ENCODE measurements at places on chromosomes 1 and 21.

DNA sequence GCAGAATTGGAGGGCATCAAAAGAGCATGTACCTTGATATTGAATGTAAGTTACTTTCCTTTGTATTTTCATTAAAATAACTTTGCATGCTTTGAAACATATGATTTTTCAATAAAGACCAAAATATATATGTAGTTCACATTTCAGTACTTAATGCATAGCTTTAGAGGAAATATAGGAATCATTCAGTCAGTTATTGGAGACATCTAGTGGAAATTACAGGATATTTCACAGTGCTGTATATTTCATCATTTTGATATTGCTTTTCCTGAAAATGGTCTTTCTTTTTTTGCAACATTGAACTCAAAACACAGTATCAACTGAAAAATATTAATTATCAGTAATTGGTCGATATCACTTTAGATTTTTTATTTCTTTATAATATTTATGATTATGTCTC lies 375.8 kb downstream of the NCAM2 start:
- DNase-seq = no peak

DNA sequence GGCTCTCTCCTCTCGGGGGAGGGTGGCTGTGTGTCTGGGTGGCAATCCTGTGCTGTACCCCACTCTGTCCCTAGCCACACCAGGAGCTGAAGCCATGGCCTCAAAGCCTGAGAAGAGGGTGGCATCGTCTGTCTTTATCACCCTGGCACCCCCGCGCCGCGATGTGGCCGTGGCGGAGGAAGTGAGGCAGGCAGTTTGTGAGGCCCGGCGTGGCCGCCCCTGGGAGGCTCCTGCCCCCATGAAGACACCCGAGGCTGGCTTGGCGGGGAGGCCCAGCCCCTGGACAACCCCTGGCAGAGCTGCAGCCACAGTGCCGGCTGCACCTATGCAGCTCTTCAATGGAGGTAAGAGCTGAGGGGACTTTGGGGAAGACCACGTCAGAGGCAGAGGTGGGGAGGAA lies 6.3 kb downstream of the FBLIM1 start:
- no peak for DNase-seq

- DNase-seq = no peak
Observed at GRCh38 chr1:51966559-51966958, 23.9 kb downstream of the RAB3B start.

DNA sequence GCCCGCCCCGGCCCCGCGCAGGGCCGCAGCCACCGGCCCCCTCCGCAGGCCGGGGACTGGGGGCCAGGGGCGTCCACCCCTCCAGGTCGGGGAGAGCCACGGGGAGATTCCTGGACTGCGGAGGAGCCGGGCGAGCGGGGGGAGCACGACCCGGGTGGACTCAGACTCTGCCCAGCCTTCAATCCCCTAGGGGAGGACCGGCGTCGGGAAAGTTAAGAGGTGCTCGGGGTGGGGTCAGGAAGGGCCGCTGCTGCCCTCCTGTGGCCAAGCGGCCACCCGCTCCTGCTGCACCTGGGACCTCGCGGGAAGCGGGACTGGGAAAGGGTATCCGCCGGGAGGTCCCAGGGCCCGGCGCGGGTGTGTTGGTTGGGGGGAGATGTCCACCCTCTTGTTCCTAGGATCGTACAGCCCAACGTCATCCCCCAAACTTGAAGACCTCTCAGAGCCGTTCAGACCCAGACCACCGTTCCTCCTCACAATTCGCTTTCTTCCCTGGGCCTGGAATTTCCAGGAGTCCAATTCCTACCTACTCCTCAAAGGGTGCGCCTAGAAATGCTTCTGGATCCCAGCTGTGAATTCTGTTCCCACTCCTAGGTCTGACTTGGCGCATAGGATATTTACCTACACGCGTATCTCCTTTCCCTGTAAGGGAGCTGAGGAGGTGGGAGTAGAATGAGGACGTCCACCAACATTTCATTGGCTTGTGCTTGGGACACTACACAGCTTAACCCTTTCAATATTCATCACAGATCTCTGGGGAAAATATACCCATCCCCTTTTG lies 484 bp upstream of the RHOC start:
- DNase-seq = peak; percentile 47

- no peak for DNase-seq
Observed at GRCh38 chr1:30702823-30703222, 20.6 kb downstream of the MATN1 start.

- no peak for DNase-seq
Observed at GRCh38 chr1:29758781-29759499, 522.6 kb downstream of the PTPRU start.

- no peak for DNase-seq
Observed at GRCh38 chr21:41865002-41865777, 14.0 kb downstream of the PRDM15 start.

GRCh38 chr1:200090252-200091159 lies 63.0 kb downstream of the NR5A2 start:
- no peak for DNase-seq

- DNase-seq = no peak
Observed at GRCh38 chr1:94316836-94317789, 79.7 kb upstream of the ARHGAP29 start.

GRCh38 chr1:199132006-199132405 lies 493.2 kb downstream of the PTPRC start:
- DNase-seq = no peak

- no peak for DNase-seq
Observed at GRCh38 chr1:90313778-90314177, 318.9 kb downstream of the ZNF326 start.

DNA sequence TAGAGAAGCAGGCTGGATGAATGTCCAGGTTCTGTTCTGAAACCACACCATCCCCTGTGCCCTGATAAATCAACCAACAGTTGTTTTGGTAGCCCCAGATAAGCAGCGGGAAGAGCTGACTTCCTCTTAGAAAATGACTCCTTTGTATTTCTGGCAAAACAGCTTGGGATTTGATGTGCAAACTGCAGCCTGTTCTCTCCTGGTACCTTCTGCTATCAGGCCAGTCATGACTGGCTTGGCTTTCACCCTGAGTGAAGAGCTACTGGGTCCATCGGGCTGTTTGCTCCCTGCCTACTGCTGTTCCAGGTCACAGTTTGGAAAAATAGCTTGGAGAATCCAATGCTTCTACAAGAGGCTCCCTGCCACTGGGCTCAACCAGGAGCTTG lies 116.8 kb downstream of the DTL start:
- no peak for DNase-seq

- no peak for DNase-seq
Observed at GRCh38 chr1:48756683-48757316, 19.9 kb downstream of the BEND5 start.

- DNase-seq = no peak
Observed at GRCh38 chr1:221805121-221805520, 63.2 kb upstream of the DUSP10 start.

DNA sequence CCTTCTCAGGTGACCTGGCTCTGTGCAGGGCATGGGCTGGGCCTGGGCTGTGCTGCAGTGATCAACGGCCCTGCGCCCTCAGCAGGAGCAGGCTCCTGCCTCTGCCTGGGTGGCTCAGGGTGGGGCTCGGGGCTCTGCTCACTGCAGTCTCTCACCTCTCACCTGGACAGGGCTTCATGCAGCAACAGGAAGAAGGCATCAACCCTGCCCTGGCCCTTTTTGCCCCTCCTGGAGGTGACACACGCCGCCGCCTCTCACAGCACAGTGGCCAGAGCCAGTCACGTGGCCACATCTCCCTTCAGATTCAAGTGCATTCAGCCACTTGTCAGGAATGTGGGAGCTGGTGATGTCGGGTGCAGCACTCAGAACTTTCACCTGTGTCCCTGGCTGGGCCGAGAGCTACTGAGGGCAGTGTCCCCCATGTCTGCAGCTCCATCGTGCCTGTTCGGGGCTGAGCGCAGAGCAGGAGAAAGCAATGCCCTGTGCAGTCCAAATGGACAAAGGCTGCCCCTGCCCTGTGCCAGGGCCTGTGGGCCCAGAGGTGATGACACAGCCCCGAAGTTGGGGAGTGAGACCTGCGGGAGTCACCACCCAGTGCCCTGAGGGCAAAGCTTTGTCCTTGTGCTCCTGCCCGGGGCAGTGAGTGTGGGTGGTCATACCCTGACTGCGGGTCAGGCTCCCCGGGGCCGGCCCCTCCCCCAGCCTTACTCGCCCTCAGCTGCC lies 314.0 kb downstream of the PTPRU start:
- no peak for DNase-seq

DNA sequence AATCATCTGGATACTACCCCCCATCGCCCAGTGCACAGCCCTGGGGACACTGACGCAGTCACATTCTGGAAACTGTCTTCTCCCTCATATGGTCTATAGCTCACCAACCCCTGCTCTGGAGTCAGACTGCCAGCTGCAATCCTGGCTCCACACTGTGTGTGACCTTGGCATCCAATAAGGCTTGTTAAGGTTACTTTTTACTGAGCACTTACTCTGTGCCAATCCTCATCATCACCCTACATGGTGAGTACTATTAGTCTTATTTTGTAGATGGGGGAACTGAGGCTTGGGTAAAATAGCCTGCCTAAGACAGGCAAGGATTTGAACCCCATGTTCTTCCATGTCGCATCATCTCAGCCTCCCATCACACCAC lies 34.9 kb downstream of the AHDC1 start:
- DNase-seq = no peak

- no peak for DNase-seq
Observed at GRCh38 chr1:245575710-245576109, 420.9 kb downstream of the KIF26B start.

GRCh38 chr1:242133796-242134195 lies 134.9 kb upstream of the MAP1LC3C start:
- DNase-seq = no peak
